NCI-H1436 treated with DMSO at 0.1 percent for 48 hours (cell line): ENCODE measurements at places on chromosomes 6 and 20.

DNA sequence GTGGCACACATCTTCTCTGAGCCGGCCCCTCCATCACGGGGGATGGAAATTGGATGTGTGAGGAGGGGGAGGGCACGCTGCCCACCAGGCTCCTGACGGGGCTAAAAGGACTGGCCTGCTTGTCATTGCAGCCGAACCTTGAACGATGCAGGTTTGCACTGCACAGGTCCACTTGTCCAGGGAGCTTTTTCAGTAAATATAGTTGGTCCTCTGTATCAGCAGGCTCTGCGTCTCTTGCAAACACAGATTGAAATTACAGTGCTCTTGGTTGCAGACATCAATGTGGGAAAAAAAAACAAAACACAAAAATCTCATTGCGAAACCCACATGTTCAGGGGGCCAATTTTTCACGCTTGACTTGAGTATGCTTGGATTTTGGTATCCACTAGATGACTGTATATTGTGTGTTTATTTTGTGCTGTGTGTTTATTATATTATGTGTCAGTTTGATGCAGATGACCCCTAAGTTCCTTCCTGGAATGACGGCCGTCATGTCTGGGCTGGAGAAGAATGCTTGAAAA lies 29.2 kb downstream of the ERMARD start:
- no peak for DNase-seq

- no peak for DNase-seq
Measured at GRCh38 chr6:44071670-44072451, 55.4 kb downstream of the MRPL14 start.

- no peak for DNase-seq
Measured at GRCh38 chr6:141264101-141264500, 868.6 kb upstream of the GJE1 start.

GRCh38 chr20:50464026-50464724 lies 46.0 kb upstream of the PTPN1 start:
- DNase-seq = no peak

DNA sequence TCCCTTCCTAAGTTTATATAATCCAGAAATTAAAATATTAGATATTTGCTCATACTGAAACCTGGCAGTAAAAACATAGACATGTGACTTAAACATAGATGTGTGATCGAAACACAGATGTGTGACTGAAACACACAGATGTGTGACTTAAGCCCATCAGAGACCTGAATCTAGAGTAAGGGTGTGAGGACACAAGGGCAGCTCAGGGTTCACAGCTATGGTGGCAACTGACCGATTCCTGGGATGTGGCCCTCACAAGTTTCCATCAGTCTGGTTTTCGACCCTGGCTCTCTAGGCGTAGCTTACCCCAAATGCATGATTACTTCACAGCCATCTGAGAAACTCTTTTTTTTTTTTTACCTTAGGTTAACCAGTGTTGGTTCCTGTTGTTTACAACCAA lies 137.0 kb downstream of the NRN1 start:
- no peak for DNase-seq

GRCh38 chr6:130337534-130337933 lies 28.3 kb upstream of the TMEM200A start:
- DNase-seq = no peak

DNA sequence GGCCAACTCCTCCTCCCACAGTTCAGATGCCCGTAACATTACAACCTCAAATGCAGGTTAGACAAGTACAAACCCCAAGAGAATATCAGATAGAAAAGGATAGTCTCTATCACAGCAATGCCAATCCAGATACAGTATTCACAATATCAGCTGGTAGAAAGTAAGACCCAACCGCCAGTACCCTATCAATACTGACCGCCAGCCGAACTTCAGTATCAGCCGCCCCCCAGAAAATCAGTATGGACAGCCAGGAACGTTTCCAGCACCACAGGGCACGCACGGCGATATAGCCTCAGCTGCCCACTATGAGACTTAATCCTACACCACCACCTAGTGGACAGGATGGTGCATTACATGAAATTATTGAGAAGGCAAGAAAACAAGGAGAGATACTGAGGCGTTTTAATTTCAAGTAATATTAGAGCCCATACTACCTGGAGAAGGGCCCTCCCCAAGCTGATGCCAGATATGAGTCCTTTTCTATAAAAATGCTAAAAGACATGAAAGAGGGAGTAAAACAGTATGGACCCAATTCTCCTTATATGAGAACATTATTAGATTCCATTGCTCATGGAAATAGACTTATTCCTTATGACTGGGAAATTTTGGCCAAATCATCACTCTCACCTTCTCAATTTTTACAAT lies 17.6 kb upstream of the EIF2S2 start:
- DNase-seq = peak; percentile 12

DNA sequence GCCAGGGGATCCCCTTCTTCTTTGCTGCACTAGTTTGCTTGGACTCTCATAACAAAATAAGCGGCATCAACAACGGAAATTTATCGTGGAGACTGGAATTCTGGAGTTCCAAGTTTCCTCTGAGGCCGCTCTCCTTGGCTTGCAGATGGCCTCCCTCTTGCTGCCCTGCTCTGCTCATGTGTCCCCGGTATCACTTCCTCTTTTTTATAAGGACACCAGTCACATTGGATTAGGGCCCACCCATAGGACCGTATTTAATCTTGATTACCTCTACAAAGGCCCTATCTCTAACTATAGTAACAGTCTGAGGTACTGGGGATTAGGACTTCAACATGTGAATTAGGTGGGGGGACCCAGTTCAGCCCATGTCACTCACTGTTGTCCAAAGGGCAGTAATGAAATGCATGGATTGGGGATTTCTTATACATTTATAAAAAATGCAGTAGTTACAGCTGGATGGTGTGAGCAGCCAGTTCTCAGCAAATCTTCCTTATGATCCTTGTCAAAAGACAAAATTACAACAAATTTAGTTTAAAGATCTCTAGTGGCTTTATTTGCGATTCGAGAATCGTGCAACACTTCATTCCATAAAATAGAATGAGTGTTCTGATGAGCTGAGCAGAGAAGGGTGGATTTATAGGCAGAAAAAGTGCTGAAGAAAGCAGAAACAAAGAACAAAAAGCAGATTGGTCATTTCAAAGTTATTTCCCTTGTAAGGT lies 59.3 kb upstream of the AKAP12 start:
- DNase-seq = no peak

GRCh38 chr20:45611054-45611453 lies 18.5 kb upstream of the WFDC10A start:
- no peak for DNase-seq

- no peak for DNase-seq
Measured at GRCh38 chr6:11445146-11445545, 92.4 kb upstream of the TMEM170B start.

DNA sequence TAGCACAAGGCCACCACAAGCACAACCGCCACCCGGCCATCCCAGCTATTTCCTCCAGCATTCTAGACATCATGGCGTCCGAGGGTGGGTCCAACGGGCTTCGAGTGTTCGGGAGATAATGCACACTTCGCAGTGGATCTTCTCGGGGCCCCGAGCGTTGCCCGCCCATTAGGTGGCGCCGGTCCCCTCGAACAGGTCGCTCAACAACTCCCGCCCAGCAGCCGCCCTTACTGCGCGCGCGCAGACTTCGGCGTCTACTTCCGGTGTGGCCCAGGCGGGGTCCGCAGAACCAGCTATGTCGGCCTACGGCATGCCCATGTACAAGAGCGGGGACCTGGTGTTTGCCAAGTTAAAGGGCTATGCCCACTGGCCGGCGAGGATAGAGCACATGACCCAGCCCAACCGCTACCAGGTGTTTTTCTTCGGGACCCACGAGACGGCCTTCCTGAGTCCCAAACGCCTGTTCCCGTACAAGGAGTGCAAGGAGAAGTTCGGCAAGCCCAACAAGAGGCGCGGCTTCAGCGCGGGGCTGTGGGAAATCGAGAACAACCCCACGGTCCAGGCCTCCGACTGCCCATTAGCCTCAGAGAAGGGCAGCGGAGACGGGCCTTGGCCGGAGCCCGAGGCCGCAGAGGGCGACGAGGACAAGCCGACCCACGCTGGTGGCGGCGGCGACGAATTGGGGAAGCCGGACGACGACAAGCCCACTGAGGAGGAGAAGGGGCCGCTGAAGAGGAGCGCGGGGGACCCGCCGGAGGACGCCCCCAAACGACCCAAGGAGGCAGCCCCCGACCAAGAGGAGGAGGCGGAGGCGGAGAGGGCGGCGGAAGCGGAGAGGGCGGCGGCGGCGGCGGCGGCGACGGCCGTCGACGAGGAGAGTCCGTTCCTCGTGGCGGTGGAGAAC lies at the start of gene HDGFL1:
HDGFL1 (plus strand) TSS at position 286 of the 904 bp plus-strand sequence; CDS start at position 296, 10 bp downstream.
- no peak for DNase-seq

- no peak for DNase-seq
Measured at GRCh38 chr6:65700561-65700960, 6.5 kb downstream of the EYS start.

GRCh38 chr20:35207950-35208611 lies 18.4 kb upstream of the MMP24 start:
- DNase-seq = peak; percentile 60

DNA sequence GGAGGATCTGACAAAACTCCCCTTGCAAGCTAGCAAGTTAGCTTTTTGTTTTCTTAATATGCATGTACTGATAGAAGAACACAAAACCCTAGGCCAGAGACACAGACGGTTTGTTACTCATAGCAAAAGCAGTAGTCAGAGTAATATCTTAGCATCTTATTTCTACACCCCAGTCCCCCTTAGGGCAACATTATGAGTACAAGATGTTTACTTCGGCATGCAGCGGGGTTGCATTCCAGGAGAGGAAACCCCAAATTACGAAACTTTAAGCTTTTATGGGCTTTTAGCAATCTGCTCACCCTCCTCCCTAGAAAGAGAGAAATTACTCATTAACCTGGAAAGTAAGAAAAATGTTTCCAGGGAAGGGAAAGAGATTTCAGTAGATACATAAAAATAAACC lies 1286.9 kb downstream of the EPHA7 start:
- DNase-seq = no peak

GRCh38 chr6:22069306-22069800 lies 227.5 kb downstream of the PRL start:
- DNase-seq = no peak

DNA sequence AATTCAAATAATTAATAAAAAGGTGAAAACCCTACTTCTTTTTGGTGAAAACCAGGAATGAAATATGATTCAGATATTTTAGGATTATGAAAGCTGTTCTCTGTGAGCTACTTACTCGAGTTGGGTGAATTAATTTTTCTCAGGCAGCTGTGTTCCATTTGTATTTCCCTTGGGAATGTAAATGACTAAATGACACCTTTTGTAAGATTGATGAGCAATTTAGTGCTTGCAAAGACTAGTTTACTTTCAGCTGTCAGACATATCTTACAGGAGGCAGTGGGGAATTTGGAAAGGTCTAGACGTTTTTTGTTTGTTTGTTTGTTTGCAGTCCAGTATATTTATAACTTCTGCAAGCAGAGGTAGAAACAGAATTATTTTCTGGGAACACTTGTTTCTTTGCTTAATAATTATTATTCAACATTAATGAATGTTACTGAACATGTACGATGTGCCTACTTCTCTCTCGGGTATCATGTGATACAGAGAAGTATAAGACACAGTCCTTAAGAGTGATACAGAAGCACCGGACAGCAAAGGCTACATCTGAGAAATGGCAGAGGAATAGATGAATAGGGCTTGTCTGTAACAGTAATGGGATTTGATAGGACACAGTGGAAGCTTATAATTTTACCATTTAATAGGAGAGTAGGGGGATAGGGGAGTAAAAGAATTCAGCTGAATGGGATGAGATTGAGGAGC lies 91.3 kb downstream of the AKAP7 start:
- DNase-seq = no peak

DNA sequence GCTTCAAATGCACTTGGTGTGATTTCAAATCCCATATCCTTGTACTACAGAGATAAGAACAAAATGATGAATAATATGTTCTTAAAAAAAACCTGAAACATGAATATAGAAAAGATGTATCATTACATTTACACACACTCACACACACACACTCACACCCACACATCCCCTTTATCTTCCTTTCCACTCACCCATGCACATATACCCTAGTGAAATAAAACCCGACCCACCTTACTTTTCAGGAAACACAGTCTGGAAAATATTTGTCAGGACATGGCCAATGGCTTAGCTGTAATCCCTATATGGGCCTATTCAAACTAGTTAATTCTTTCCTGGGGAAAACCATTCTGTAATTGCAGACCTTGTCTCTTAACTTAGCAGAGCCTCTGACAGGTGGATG lies 60.8 kb upstream of the EDN1 start:
- no peak for DNase-seq

GRCh38 chr20:63255931-63256704 lies 1.9 kb upstream of the NKAIN4 start:
- DNase-seq = no peak

DNA sequence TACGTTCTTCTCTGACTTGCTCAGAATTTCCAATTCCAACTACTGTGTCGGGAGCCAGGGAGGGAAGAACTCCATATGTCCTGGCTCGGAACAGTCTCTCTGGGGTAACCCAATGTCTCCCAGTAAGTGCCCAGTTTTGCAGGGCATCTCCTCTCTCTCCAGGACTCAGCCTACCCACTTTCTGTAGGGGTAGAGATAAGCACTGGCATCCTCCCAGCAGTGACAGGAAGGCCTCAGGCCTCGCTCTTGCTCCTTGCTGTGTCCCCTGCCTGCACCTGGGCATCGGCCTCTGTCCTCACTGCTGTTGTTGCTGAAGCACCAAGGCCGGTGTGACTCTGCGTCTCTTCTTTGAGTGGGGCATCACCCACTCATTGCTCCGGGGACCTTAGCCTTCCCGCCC lies 388.9 kb upstream of the JARID2 start:
- DNase-seq = no peak

DNA sequence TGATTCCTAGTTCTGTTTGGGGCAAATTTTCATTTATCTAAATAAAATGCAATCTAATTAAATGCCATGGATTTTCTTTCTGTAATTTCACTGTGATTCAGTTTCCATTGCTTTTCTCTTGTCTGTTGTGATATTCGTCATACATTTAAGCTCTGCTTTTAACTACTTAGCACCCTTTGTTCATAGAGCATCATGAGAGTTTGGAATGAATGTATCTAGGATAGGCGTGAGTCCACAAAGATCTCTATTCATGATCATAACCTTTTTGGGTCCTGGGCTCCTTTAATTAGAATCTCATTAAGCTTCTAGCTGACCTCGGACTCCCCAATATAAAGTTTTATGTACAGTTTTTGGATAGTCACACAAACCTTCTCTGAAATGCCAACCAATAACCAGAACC lies 32.9 kb downstream of the ZBTB2 start:
- DNase-seq = no peak

- no peak for DNase-seq
Measured at GRCh38 chr6:145866456-145867396, 52.1 kb upstream of the FBXO30 start.
